ENCODE measurements at places on chromosomes 6 and 20.

GRCh38 chr20:32158351-32158750 is 48.8 kb downstream of the TM9SF4 start:
- no peak for DNase-seq

GRCh38 chr6:163324688-163325389 is 89.7 kb upstream of the QKI start:
- no peak for DNase-seq

- no peak for DNase-seq
These were observed 70.5 kb upstream of the HINT3 start for GRCh38 chr6:125886021-125886420.

DNA sequence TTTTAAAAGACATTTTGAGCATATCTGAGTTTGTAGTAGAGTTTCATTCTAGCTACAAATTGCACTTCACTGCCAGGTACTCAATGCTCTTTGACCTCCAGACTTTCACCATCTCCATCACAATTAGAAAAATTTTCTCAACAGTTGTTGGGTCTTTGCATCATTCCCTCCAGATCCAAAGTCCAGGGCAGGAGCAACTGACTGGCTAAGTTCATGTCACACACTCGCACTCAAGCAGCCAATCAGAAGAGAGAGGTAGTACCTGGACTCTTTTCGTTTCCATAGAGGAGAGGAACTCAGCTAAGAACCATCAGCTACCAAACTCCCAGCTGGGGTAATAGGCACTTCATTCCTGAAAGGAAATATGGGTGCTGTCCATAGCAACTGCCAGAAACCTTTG is 9.0 kb downstream of the SPINT3 start:
- DNase-seq = no peak

GRCh38 chr20:63706852-63707557 is 771 bp downstream of the ARFRP1 start:
- DNase-seq = no peak

- no peak for DNase-seq
These were observed 30.6 kb downstream of the DCBLD1 start for GRCh38 chr6:117512987-117513573.

GRCh38 chr6:106974336-106974998 is at the start of gene CD24:
Gene CD24 (minus strand): TSS chr6:106974729. CDS start chr6:106974646, 83 bp downstream.
- no peak for DNase-seq

DNA sequence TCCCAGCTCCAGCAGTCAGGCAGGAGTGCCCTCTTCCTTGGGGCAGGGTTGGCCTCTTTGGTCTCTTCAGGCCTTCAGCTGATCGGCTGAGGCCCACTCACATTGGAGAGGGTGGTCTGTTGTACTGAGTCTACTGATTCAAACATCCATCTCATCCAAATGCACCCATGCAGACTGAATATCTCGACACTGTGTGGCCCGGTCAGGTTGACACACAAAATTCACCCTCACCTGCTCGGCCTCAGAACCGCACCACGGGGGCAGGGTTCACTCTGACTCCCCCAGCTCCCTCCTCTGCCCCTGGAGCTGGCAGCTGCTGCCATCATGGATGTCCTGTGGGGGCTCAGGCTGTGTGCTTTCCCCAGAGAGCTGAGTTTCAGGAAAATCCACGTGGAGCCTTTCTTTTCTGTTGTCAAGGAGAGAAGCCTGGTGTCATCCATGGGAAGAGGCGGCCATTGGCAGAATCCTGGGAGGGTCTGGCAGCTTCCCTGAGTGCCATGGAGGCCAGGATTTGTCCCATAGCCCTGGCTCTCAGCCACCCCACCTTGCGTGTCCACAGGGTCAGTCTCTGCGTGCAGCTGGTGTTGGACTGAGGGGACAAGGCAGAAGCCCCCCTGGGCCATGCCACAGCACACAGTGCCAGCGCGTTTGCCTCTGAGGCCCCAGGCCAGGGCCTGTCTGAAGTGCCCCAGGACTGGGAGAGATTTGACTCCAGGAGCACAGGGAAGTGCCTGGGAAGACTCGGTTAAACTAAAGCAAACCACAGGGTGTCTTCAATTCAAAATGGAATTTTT is 114.1 kb downstream of the ERMARD start:
- DNase-seq = no peak

DNA sequence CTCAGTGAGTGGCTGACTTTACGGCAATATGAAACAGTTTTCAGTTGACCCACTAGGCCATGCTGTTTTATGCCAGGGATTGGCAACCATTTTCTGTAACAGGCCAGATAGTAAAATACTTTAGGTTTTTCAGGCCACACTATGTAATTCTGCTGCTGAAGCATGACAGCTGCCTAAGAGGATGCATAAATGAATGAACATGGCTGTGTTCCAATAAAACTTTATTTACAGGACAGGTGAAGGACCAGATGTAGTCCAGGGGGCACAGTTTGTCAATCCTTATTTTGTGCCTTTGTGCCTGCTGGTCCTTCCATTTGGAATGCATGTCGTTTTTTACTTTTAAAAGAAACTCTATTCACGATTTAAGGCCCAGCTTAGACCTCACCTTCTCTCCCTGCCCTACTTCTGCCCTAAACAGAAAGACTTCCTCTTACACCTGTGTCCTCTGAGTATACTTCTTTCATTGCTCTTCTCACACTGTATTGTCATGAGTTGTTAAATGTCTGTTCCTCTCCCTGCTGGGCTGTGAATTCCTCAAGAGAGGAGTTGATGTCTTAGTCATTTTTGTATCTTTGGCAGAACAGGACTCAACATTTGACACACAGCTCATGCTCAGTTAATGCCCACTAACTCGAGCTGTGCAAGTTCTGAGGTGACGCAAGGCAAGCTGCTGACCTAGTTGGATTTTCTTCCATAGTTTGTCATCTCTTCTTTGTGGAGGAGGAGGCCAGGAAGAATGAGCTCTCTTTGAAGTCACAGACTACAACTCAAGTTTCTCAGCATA is 90.1 kb upstream of the MAP7 start:
- DNase-seq = no peak

GRCh38 chr20:9134346-9134745 is 65.5 kb downstream of the PLCB4 start:
- DNase-seq = no peak

DNA sequence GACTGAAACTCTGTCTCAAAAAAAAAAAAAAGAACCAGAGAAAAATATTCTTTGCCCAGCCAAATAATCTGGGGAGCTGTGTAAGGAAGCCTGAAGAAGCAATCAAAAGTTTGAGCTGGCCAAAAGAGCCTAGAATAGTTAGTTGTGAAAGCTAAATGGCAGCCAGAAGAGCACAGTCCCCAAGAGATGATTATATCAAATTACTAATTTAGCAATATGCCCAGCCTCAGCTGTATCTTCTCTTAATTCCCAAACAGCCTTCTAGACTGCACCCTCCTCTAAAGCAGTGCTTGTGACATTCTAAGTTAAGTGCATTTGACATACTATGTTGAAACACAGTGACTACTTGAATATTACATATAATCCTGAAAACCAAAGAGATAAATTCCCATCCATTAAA is 38.9 kb downstream of the CDK19 start:
- DNase-seq = no peak

DNA sequence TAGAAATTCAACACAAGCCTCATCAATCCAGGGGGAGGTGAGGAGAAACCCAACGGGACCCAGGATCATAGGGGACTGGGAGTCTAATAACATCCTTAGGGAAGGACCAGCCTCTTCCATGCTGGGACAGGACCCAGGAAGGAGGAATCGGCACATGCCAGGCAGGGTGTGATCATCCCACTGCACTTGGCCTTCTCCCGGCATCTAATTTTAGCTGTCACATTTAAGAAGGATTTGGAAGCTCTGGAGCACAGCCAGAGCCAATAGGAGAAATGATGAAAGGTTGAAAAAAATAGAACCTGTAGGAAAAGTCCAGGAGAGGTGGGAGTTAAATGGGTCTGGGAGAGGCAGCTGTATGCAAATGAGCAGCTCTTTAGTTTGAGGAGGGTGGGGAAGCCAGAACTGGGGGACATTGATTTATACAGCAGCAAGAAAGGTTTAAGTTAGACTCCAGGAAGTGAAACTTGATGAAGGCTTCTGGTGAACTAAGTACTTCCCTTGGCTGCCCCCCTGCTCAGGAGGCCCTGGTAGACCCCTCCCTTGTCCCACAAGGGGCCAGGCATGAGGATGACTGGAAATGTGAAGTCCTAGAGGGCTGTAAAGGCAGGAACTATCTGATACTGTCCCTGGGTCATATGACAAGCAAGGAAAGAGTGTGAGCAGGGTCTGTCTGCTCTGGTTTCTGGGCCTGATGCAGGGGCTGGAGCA is 260.3 kb downstream of the LRFN2 start:
- DNase-seq = no peak

- DNase-seq = no peak
These were observed 87.5 kb downstream of the MEI4 start for GRCh38 chr6:77740380-77740779.

DNA sequence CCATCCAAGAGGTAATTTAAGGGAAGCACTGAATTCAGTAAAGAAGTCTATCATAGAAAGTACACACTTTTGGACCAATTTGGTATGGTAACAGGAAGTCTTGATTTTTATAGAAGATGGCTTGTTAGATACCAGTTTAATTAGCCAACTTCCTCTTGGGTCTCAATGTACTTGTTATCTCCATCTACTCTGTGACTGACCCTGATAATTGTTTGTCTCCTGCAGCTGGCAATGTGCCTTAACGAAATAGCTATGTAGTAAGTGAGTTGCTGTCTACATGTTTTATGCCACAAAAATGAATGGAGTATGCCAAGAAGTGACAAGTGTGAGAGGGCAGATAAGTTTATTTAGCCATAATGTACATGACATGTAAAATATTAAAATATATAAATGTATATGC is 410.5 kb upstream of the MAN1A1 start:
- DNase-seq = no peak

DNA sequence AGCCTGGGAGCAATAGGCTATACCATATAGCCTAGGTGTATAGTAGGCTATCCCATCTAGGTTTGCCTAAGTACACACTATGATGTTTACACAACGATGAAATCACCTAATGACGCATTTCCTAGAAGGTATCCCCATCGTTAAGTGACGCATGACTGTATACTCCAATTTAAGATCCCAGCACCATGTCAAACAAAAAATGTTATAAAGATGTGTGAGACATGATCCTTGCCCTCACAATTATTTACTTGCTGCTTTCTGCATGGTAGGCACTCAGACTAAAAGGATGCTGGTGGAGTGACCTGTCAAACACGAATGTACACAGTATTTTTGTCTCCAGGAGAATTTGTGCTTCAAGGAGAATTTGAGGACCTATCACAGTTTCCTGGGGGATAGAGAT is 32.3 kb downstream of the SNAP25 start:
- DNase-seq = no peak

- no peak for DNase-seq
These were observed 54.0 kb upstream of the REV3L start for GRCh38 chr6:111536910-111537527.

DNA sequence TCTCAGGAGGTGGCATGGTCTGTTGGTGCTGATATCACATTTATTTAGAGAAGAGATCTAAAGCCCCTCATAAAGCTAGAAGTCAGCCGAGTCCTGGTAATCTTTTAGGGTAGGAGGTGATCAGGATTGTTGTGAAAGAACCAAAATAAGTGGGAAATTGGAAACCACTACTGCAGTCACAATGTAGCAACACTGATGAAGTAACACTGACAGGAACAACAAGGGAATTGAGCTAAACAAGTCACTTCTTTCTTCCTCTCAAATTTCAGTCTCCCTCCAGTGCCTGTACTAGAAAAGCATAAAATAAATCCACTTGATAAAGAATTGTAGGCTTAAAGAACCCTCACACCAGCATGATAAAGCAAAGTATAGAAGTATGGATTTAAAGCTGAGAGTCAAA is 1509.0 kb downstream of the GRIK2 start:
- DNase-seq = no peak

- DNase-seq = no peak
These were observed 39.5 kb upstream of the REV3L start for GRCh38 chr6:111522393-111523020.

- DNase-seq = no peak
These were observed 25.5 kb downstream of the NPEPL1 start for GRCh38 chr20:58718121-58718563.

GRCh38 chr6:157550114-157550989 is 169.4 kb downstream of the ZDHHC14 start:
- DNase-seq = no peak

DNA sequence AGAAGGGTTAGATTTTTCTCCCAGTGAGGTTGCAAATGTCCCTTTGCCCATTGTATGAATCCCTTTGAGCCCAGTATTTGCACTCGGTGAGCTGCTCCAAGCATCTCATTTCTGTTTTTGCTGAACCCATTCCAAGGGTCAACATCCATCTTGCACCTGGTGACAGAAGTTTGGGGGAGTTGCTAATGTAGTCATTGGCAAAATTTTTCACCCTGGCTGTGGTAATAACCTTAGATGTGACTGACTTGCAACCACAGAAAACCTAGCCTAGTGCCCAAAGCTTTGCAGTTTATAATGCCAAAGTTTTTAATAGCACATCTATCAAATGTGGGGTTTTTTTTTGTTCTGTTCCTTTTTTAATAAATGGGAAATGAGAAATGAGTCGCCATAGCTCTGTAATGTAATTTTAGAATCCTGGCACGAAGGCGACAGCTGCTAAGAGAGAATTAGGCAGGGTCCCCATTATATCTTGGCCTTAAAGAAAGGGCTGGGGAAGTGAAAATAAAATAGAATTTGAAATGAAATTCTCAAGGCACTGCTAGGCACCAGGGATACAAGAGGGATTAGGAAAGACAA is 682.8 kb downstream of the KIF16B start:
- DNase-seq = no peak

DNA sequence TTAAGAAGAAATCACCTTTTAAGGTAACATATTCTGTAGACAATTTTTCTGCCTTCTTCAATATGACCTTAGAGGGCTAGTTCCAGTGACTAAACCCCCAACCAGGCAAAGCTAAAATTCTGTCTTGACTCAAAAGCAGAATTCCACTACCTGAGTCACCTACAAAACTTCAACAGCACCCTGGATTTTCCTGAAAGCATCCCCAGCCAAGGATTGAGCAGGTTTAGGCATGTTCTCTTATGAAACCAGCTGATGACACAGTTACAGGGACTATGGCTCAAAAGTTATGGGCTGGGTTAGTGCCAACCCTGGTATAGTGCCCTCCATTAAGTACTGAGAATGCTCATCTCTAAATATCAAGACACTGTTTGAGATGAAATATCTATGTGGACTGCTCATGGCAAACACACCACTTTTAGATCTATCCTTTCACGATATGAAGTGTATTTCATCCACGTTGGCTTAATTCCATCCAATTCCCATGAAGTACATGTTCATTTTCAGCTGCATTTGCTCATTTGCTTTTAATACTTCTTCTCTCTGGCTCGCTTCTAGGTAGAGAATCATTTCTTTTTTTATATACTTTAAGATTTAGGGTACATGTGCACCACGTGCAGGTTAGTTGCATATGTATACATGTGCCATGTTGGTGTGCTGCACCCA is 53.6 kb upstream of the TNFAIP3 start:
- DNase-seq = no peak

DNA sequence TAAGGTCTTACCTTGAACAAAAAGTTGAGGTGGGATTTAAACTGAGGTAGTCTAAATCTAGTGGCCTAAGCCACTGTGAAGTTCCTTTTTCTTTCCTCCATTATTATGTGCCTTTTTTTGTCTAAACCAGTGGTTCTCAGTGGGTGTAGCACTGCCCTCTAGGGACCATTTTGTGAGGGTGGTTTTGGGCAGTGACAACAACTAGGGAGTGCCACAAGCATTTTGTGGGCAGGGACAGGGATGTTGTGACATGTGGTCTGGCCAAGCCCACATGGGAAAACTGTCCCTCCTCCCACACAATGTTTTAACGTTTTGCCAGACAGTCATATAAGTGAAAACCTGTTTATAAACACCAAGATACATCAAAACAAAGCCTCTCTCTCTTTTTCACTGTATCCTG is 899.4 kb upstream of the FLRT3 start:
- DNase-seq = no peak

Data from cortex of kidney (tissue), 1 donor.